ENCODE measurements at places on chromosomes 5 and 9.

DNA sequence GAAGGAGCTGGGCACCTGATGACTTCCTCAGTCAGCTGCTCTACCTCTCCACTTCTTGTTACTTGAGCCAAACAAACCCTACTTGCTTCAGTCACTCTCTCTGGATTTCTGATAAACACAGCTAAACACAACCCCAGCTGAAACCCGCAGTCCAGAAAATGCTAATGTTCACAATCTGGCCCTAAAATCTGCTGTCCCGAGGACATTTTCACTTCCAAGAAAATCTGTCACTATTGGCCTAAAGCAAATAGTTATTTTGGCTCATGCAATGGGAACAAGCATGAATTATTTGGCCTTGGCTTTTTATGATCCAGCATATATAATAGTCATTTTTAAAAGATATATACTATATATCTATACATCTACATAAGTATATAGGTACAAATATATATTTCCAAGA is 19.1 kb downstream of the FAM81B start:
- DNase-seq, result no peak

DNA sequence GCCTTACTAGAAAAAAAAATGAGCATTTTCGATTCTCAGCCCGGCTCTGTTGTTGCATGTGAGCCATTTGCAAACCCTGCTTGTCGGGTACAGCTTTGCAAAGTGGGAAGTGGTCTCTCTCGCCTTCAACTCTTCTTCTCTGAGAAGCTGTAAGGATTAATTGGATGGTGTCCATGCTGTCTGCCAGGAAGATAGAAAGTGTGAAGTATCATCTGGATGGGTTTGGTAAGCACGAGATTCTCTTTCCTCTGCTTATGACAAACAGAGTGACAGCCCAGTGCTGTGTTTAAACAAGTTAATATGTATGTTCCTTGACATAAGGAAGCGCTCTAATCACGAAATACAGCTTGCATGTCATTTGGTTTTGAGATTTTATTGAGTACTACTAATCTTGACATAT is 109.1 kb upstream of the SPATA31D4 start:
- peak; percentile 12 for DNase-seq

- no peak for DNase-seq
These were observed 260.1 kb downstream of the EBF1 start for GRCh38 chr5:158839638-158840037.

- DNase-seq, result no peak
These were observed 77.0 kb upstream of the LRRTM2 start for GRCh38 chr5:138951986-138952735.

DNA sequence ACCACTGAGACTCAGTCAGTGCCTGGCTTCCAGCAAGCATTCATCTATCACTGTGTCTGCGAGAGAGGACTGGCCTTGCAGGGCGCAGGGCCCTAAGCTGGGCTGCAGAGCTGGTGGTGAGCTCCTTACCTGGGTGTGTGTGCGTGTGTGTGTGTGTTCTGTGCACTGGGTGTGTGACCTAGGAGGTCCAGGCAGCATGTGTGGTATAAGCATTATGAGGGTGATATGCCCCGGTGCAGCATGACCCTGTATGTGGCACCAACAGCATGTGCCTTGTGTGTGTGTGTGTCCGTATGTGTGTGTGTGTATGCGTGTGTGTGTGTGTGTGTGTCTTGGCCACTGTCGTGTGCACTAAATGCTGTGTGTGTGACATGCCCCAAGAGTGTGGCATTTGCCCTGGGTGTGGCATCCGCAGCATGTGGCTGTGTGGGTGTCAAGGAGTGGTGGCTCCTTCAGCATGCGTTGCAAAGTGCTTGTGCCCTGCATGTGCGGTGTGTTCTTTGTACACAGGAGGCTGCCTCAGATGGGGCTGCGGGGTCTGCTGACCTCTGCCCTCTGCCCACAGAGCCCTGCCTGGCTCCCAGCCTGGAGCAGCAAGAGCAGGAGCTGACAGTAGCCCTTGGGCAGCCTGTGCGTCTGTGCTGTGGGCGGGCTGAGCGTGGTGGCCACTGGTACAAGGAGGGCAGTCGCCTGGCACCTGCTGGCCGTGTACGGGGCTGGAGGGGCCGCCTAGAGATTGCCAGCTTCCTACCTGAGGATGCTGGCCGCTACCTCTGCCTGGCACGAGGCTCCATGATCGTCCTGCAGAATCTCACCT is 3.3 kb downstream of the FGFR4 start:
- no peak for DNase-seq

GRCh38 chr9:94443032-94443722 is 111.7 kb upstream of the PCAT7 start:
- no peak for DNase-seq

- no peak for DNase-seq
These were observed 220.0 kb downstream of the CDH18 start for GRCh38 chr5:19767987-19768386.

DNA sequence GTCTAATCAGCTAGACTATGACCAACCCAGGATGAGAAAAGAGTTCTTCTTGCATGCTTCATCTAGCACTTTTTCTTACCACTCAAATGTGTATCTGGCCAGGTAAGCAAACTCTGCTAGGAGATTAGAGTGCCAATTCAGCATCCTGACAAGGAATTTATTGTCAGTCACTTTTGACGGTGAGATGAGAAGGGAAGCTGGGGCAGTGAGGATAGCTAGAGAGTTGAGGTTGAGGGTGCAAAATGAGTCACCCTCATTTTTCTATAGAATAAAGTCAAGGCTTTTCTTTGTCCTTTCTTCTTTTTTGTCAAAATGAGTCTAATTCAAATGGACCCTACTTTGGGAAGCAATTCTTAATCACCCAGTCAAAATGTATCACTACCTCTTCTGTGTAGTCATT is 74.6 kb upstream of the PLPP1 start:
- DNase-seq, result no peak

DNA sequence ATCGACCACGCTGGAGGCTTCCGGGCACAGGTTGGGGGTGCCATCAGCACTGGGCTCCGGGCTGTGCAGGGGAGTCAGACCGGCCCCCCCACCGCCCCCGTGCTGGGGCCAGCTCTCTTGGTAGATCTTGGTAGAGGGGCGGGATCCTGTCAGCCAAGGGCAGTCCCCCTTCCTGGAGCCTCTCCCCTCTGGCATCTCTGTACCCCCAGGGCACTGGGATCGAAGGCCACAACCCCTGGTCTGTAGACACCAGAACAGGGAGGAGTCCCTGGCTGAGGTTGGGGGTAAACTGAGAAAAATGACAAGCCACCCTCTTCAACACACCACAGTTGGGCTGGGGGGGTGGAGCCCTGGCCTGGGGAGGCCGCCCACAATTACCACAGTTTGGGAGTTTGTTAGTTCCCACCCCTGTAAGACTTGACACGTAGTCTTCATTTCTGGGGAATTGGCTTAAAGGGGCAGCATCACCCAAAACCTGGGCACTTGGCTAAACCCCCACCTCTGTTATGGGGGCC is 882 bp downstream of the CERCAM start:
- DNase-seq, result peak; percentile 70

DNA sequence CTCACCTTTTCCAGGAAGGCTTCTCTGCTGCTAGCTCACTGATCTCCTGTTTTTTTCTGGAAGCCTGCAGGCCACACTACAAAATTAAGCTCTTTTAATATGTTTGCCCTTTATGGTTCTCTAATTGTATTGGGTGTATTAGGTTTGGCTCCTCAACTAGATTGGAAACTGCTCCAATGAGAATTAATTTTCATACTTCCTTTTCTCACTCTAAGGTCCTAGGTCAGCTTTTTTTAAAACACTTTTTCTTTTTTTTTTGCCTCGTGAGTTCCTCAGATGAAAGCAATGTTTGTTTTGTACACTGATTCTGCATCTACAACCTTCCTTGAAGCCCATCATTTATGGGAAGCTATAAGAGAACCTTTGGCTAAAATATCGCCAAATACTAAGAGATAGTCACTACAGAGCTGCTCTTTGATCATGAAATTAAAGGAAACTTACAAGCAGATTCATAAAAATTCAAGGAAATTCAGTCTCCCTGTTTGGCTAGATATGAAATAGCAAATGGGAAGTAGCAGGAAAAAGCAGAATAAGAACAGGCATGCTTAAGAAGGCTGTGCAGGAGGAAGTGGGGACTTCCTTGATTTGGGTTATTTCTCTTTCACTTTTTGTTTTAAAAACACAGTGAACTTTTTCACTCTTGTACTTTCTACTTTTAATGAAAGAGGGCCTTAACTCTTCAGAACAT is 55.2 kb upstream of the FYB1 start:
- no peak for DNase-seq

- no peak for DNase-seq
These were observed 251.4 kb downstream of the CETN3 start for GRCh38 chr5:90158131-90158530.

- peak; percentile 65 for DNase-seq
These were observed 2.8 kb downstream of the TMEM171 start for GRCh38 chr5:73122875-73123810.
